ENCODE measurements at places on chromosomes 3 and 15.
A peak's percentile ranks its signal among the peaks of the same experiment; 100 is the strongest.

- no peak for DNase-seq
These were observed 17.3 kb upstream of the IL12A start for GRCh38 chr3:159971311-159971710.

DNA sequence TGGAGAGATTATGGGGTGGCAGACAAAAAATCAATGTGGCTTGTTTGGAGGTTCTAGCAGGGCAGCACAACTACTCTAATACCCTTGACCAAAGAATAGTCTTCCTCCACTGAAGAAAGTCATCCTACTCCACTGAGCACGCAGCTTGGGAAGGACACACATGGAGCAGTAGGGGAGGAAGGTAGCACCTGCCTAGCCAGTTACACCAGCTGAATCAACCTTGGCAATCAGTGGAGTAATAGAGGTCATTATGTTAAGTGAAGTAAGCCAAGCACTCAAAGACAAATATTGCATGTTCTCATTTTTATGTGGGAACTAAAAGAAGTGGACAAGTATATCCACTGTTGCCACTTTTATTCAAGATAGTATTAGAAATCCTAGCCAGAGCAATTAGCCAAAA, 555.8 kb upstream of the ALCAM start:
- peak; percentile 75 for DNase-seq

DNA sequence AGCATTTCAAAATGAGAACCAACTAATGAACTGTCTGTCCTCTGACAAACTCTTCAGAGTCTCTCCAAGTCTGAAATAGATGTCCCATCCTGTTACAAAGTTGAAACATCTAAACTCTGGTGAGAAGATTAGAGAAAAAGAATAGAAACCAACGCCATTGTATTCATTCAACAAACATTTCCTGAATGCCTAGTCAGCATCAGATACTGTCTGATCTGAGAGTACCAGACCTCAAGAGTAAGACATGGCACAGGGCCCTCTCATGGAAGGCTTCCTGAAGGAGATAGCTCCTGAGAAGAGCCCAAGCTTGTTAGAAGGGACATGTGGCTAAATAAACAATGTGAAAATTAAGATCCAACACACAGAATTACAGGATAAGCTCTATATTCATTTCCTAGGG, 164.1 kb upstream of the LRRN1 start:
- no peak for DNase-seq

- DNase-seq, result no peak
These were observed 1.3 kb downstream of the CACNA1D start for GRCh38 chr3:53495520-53496391.

DNA sequence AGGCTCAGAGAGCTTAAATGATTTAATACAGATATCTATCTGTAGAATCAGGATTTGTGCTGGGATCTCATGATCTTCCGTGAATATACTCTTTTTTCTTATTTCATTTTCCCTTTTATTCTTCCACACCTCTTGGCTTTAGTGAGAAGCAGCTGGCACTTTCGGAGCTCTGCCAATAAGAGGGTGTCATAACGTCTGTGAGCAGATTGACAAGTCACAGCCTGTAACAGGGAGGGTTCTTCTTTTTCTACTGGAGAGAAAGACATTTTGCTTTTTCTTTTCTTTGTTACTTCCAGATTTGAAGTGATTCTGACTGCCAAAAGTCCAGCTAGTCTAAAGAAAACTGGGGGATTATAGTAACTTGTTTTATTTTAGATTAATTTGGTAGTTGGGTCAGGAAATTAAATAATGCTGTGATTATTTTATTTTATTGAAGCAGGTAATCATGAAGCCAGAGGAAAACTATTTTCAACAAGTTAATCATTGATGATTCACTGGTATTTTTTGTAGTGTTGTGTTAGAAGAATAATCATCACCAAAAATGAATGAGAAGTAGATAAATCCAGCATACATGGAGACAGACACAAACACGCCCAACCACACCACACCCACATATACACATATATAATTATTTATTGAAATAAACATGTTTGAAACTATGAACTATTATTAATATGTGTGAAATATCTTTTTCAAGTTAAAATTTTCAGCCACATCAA, 69.8 kb downstream of the TNFAIP8L3 start:
- no peak for DNase-seq

DNA sequence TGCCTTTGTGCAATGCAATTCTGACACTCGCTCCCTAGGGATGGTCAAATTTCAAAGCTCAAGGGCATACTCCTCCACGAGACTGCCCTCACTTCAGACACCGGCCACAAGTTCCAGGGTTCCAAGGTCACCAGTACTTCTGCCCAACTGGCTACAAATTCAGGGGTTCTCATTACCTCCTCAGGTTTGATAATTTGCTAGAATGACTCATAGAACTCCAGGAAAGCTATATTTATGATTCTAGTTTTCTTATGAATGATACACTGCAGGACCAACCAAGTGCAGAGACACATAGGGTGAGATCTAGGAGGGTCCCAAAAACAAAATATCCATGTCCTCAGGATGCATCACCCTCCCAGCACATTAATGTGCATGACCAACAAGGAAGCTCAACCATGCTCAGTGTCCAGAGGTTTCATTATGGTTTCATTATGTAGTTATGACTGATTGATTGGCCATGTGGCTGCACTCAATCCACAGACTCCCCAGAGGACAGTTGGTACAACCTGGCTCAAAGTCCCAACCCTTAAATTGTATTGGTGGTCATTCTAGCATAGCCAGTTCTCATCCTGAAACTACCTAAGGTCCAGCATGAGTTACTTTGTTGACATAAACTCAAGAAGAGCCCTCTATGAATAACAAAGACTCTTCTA, 170.4 kb upstream of the LRRN1 start:
- DNase-seq, result no peak

GRCh38 chr3:1962396-1963088, 136.1 kb upstream of the CNTN4 start:
- DNase-seq, result peak; percentile 86

DNA sequence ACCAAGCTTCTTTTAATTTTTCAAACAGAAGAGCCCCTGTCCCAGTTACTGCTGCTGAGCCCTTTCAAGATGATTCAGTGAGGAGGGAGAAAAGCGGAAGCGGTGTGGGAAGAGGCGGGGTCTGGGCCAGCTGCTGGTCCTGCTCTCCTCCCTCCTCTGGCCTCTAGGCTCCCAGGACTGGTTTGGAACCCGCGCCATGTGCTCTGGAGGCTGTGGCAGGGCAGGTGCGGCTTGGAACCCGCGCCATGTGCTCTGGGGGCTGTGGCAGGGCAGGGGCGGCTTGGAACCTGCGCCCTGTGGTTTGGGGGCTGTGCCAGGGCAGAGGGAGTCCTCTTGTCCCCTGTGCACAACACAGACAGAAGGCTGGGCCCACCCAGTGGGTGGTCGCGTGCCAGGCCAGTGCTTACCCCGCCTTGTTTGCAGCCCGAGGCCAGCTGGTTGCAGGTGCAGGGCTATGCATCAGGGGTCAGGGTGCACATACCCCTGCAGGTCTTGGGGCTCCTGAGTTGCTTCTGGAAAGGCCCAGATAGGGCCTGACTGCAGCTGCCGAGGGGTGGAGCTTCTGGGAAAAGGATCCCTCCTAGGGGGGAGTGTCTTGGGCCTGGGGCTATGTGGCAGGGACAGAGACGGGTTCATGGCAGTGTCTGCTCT, 12.2 kb downstream of the ALG1L2 start:
- DNase-seq, result no peak
